Kidney glomerular epithelial cell (primary cell): ENCODE measurements at places on chromosomes 4 and X.

DNA sequence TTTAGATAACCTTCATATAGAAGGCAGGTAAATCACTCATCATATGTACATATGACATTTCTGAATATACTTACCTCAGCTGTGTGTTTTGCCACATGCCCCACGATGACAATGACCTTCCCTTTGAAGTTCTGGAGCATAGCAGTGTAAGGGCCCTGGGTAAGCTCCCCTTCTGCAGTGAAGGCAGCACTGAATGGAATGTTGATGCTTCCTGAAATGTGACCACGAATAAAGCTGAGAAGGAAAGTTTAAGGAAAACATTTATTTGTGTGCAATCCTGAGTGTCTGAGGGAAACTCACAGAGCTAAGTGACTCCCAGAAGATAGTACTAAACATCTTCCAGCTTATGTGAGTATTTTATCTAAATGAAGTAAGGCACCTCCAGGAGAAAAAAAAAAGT is 200.1 kb downstream of the NPNT start:
- no peak for DNase-seq

DNA sequence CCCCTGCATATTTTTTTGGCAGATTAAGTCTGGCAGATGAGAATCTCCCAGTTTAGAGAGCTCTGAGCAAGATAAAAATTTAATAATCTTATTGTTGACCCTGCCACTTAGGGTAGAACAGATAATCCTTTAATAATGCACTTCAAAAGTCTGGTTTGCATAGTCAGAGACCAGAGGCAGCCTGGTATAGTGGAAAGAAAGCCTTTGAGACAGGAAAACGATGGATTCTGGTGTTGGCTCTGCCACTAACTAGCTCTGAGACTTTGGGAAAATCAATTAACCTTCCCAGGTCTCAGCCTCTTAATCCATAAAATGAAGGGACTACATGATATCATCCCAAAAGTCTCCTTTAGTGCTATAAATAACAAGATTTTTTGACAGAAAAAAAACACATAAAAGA is 824.5 kb downstream of the STIM2 start:
- no peak for DNase-seq

GRCh38 chrX:109707720-109708119 is 25.3 kb downstream of the ACSL4 start:
- DNase-seq, result no peak

DNA sequence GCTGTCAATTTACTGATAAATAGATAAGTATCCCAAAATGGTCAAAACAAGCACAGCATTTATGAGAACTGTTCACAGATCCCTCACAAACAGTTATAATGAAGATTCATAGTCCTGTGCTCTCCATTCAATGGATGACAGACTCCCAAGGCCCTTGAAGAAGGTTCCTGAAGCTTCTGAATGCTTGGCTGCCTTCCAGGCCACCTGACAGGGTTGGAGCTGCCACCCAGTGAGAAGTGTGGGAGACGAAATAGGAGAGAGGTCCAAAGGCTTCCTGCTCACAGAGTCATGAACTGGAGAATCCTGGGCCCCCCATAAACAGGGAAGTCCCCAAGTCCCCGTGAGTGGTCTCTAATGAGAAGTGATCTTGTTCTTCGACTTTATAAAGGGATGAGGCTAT is 26.0 kb upstream of the ANXA3 start:
- no peak for DNase-seq

DNA sequence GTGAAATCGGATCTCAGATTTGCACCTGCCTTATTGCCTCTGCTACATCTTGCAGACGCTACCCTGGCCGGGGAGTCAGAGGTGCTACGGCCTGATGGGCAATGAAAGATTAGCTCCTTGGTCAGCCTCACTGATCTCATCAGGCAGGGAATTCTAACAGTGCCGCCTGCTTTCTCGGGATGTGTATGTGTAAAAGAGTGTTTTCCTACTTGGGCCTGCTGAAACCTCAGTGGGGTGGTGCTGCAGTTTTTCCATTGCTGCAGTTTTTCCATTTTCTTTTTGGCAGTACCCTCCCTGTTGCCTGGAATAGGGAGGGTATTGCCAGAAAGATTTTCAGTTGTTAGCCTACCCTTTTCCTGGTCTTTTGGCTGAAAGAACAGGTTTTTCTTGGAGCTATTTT is 117.5 kb downstream of the CDKL5 start:
- DNase-seq, result no peak

DNA sequence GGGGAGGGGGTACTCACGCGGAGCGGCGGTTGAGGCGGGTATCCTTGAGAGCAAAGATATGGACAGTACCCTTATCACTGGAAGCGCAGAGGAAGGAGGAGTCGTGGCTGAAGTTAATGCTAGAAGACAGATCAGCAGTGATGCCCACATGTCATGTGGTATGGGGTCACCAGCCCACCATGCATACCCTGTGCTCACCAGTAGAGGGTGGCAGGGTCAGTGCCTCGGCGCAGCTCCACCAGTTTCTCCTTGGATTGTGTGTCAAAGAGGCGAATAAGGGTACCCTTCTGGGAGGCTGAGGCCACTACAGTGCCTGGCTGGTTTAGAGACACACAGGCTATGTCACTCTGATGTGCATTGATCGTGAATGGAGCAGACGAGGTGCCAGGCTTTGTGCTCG is 1.5 kb upstream of the PRAF2 start:
- DNase-seq, result no peak

- DNase-seq, result no peak
These were observed 56.8 kb upstream of the PRDX4 start for GRCh38 chrX:23610495-23610894.

DNA sequence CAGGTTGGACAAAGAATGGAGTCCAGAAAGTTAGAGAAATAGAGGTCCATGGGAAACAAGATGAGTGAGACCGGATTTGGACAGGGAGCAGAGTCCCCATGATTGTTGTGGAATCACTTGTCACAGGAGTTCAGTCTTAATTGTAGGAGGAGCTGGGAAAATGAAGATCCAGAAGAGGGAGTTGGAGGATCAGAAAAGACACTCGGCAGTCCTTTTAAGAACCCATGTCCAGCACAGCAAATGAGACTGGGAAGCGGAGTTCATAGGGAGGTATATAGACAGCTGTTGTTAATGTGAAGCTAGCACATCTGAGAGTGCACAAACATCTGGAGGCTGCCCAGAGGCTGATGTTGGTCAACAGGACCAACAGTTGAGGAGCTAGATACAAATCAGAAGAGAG is 111.4 kb upstream of the RXFP1 start:
- DNase-seq, result no peak
